H1 (cell line): ENCODE measurements at places on chromosomes 5 and 9. TPM values are rescaled to one million over a fixed set of nuclear protein-coding genes. Genes with fewer than 3 reads are reported as not detected.

SCGB3A2 gene
- total RNA-seq: 63.6 and 74.3 TPM in 2 replicates

ADGRD2 gene
- 1.1 and 1.4 TPM in 2 replicates for total RNA-seq

SMARCA2 gene
- total RNA-seq: 21.7 and 22.3 TPM in 2 replicates

SPATA31C1 gene
- 0.11 TPM in 1 of 2 replicates, not detected in the other for total RNA-seq

MLANA gene
- not detected in 2 replicates for total RNA-seq

CNTNAP3 gene
- total RNA-seq: 5.1 and 9.0 TPM in 2 replicates

NR2F1 gene
- total RNA-seq: not detected in 2 replicates

IFNA2 gene
- not detected in 2 replicates for total RNA-seq

HRH2 gene
- total RNA-seq: 8.1 and 9.3 TPM in 2 replicates

PCDHA13 gene
- 1.1 and 1.2 TPM in 2 replicates for total RNA-seq

WDR38 gene
- not detected in 2 replicates for total RNA-seq

PDE6A gene
- not detected in 2 replicates for total RNA-seq

GRCh38 chr9:76521906-76522305, 62.9 kb downstream of the GCNT1 start:
- H3K27ac ChIP-seq: no peak overlapping the region
- H3K4me1 ChIP-seq: no peaks in the 10 kb centered on the region
- DNase-seq: no peak
- no peaks in the 10 kb centered on the region for H3K27me3 ChIP-seq
- H3K36me3 ChIP-seq: no peaks in the 10 kb centered on the region

DNA sequence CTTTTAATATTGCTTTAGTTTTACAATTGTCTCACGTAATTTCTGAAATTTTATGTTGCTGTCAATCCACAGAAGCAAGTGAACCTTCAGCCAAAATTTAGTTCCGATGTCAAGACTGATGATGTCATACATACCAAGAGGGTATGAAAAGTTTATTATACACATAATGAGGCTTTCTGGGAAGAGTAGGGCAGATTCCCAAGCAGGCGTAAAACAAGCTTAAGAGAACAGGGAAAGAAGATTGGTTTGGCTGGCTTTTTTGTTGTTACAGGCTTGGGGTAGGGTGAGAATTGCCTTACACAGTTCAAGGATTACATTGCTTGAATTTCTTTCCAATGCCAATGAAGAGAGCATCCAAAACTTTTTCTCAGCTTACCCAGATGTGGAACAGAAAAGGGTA, 1962.9 kb upstream of the CDH6 start:
- DNase-seq: no peak
- no peak overlapping the region for H3K27ac ChIP-seq
- no peak overlapping the region for H3K4me3 ChIP-seq
- no peaks in the 10 kb centered on the region for H3K36me3 ChIP-seq

GRCh38 chr9:126316085-126316655, 10.5 kb upstream of the MVB12B start:
- no peak for DNase-seq
- H3K4me3 ChIP-seq: no peak overlapping the region
- H3K36me3 ChIP-seq: no peaks in the 10 kb centered on the region
- no peaks in the 10 kb centered on the region for H3K4me1 ChIP-seq
- no peak overlapping the region for H3K27ac ChIP-seq

- H3K27ac ChIP-seq: no peak overlapping the region
- DNase-seq: peak; percentile 92
- H3K4me1 ChIP-seq: no peaks in the 10 kb centered on the region
- no peaks in the 10 kb centered on the region for H3K27me3 ChIP-seq
- H3K4me3 ChIP-seq: no peak overlapping the region
Measured at GRCh38 chr5:170603578-170604565, 100.1 kb downstream of the KCNIP1 start.

GRCh38 chr9:4538621-4539020, 48.4 kb downstream of the SLC1A1 start:
- no peaks in the 10 kb centered on the region for H3K27me3 ChIP-seq
- H3K27ac ChIP-seq: no peak overlapping the region
- DNase-seq: no peak
- H3K4me1 ChIP-seq: no peaks in the 10 kb centered on the region; the same call in 1 of the 2 replicates
- H3K4me3 ChIP-seq: no peak overlapping the region

GRCh38 chr9:37038943-37039464, 4.9 kb upstream of the PAX5 start:
- H3K36me3 ChIP-seq: no peaks in the 10 kb centered on the region
- DNase-seq: no peak
- H3K4me1 ChIP-seq: peaks cover 11% of the 10 kb centered on the region; the same call in 1 of the 2 replicates
- H3K27me3 ChIP-seq: peaks cover 61% of the 10 kb centered on the region

- H3K27ac ChIP-seq: no peak overlapping the region
- no peak overlapping the region for H3K4me3 ChIP-seq
- H3K27me3 ChIP-seq: no peaks in the 10 kb centered on the region
- H3K36me3 ChIP-seq: peaks cover 8% of the 10 kb centered on the region
- DNase-seq: no peak
Measured at GRCh38 chr9:8473244-8474020, 673.9 kb upstream of the DMAC1 start.

- H3K27ac ChIP-seq: no peak overlapping the region
- no peak for DNase-seq
- H3K36me3 ChIP-seq: no peaks in the 10 kb centered on the region
- no peaks in the 10 kb centered on the region for H3K27me3 ChIP-seq
Measured at GRCh38 chr5:19058216-19058615, 929.8 kb downstream of the CDH18 start.

DNA sequence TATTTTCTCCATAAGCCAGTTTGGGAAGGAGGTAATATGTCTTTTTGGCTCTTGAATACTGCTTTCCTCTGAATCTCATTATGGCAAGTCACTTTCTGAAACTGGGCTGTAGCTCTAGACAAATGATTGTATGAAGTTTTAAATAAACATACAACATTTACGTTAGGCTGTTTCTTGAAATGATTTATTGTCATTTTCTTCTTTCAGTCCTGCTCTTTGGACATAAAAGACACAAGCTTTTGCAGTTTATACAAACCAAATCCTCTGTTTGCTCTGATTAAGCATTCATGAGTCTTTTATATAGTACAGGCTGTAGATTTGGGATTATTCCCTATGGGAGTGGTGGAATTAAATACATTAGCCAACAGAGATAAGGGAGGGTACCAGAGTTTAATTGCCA, 139.7 kb downstream of the CEP120 start:
- H3K36me3 ChIP-seq: no peaks in the 10 kb centered on the region
- no peak for DNase-seq
- H3K4me3 ChIP-seq: no peak overlapping the region
- no peaks in the 10 kb centered on the region; the same call in 1 of the 2 replicates for H3K27me3 ChIP-seq
- no peaks in the 10 kb centered on the region for H3K4me1 ChIP-seq

DNA sequence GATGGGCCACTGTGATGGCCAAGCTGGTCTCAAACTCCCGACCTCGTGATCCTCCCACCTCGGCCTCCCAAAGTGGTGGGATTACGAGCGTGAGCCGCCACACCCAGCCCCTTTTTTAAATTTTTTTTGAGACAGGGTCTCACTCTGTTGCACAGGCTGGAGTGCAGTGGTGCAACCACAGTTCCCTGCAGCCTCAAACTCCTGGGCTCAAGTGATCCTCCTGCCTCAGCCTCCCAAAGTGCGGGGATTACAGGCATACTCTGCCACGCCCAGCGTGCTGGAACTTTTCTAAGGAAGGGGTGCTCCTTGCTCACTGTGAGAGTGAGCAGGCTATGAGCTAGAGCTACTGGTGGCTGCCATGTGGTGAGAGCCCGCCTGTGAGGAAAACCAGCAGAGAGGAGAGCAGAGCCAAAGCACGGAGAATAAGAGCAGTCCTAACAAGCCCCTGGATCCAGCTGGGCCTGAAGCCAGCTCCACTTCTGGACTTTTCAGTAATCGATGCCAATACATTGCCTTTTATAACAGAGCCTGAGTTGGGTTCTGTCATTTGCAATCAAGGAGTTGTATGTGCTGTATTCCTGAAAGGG, 75.5 kb upstream of the UNC5A start:
- no peaks in the 10 kb centered on the region for H3K36me3 ChIP-seq
- DNase-seq: no peak
- H3K4me3 ChIP-seq: no peak overlapping the region
- no peak overlapping the region for H3K27ac ChIP-seq
- peaks cover 4% of the 10 kb centered on the region; the same call in 1 of the 2 replicates for H3K27me3 ChIP-seq

- no peak overlapping the region for H3K4me3 ChIP-seq
- no peak for DNase-seq
- no peaks in the 10 kb centered on the region for H3K4me1 ChIP-seq
- H3K36me3 ChIP-seq: no peaks in the 10 kb centered on the region
- no peaks in the 10 kb centered on the region for H3K27me3 ChIP-seq
Measured at GRCh38 chr5:120405286-120405864, 58.7 kb upstream of the PRR16 start.

DNA sequence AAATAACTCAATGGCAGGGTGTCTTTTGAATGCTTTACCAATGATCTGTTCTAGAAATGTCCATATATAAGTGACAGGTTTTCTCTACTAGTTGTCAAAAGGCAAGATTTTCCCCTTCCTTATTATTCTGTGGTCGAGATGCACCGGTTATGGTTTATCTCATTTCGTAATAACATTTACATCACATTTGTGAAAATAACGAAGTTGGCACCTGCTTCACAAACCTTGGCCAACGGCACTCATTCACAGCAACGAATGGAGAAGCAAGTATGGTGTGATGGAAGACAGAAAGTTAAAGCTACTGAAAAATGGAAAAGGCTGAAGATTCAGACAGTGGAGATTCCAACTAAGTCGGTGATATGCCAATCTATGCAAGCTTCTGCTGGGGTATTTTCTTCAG, 235.8 kb downstream of the KCTD16 start:
- DNase-seq: no peak
- H3K27me3 ChIP-seq: no peaks in the 10 kb centered on the region
- no peak overlapping the region for H3K4me3 ChIP-seq
- H3K4me1 ChIP-seq: no peaks in the 10 kb centered on the region
- H3K27ac ChIP-seq: no peak overlapping the region

- no peaks in the 10 kb centered on the region for H3K27me3 ChIP-seq
- DNase-seq: no peak
- peaks cover 18% of the 10 kb centered on the region for H3K4me1 ChIP-seq
- peaks cover 19% of the 10 kb centered on the region for H3K36me3 ChIP-seq
Measured at GRCh38 chr5:177308740-177309139, 3.0 kb downstream of the MXD3 start.

DNA sequence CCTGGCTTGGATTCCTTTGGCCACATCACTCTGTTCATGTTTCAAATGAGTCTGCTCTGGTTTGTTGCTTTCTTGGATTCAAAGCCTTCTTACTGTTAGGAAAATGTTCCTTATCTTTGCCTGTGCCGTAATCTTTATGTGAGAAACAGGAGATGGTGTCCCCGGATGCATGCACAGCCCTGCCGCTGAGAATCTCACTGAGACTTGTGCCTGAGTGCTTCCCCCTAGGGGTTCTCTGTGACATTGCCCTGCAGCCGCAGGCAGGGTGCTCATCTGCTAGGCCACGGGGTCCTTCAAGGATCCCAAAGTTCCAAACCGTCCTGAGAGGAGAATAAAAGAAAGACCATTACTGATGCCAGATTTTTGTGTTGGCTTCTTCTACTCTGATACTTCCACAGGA, 81.4 kb upstream of the ANKRD55 start:
- H3K4me3 ChIP-seq: no peak overlapping the region
- H3K27ac ChIP-seq: no peak overlapping the region
- H3K4me1 ChIP-seq: no peaks in the 10 kb centered on the region

- no peak overlapping the region for H3K27ac ChIP-seq
- no peaks in the 10 kb centered on the region for H3K36me3 ChIP-seq
- peaks cover 21% of the 10 kb centered on the region for H3K4me1 ChIP-seq
- no peak for DNase-seq
Measured at GRCh38 chr9:129887334-129888292, 52.4 kb downstream of the USP20 start.

DNA sequence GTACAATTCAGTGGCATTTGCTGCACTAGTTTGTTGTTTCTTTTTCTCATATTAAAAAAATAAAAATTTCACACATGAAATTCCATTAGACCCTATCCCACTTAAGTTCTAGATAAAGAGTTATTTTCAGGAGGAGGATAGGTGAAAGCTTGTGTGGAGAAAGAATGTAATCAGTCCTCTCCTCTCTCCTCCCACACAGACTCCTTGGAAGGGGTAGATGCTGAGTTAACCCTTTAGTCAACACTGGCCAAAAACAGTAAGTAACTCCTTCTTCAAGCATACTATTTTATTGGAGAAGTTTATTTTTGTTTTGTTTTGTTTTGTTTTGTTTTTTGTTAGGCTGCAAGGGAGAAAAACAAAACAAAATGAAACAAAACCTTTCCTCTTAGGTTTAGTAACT, 30.6 kb upstream of the LMNB1 start:
- peaks cover 3% of the 10 kb centered on the region; the same call in 1 of the 2 replicates for H3K4me1 ChIP-seq
- H3K36me3 ChIP-seq: no peaks in the 10 kb centered on the region
- no peaks in the 10 kb centered on the region for H3K27me3 ChIP-seq
- no peak overlapping the region for H3K27ac ChIP-seq

DNA sequence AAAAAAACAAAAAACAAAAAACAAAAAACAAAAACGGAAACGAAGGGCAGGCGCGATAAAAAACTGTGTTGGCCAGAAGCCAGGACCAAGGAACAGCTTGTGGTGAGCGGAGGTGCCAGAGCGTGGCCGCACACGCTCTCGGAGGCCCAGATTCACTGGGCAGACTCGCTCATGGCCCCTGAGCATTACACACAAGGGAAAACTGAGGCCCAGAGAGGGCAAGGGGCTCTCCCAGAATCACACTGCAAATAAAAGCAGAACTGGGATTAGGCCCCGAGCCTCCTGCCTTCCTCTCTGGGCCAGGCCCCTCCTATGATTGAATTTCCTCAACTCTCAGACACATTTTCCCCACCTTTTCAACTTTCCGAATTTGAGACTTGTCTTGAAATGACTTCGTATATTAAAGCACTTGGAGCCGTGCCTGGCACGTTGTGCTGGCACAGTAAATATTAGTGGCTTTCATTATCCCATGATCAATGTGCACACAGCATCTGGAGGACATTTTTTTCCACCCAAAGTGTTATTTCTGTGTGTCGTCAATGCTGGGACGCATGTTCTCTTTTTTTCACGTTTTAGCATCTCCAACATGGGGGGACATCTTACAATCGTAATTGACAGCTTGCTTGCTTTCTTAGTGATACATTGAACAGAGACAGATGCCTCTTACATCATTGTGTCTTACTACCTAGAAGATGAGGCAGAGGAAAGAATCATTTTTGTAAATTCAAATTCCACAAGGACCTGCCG, 7.4 kb downstream of the FIBCD1 start:
- no peak overlapping the region for H3K4me3 ChIP-seq
- H3K4me1 ChIP-seq: peaks cover 23% of the 10 kb centered on the region
- no peaks in the 10 kb centered on the region for H3K36me3 ChIP-seq
